Stimulated activated CD8-positive, alpha-beta memory T cell treated with anti-CD3 and anti-CD28 coated beads, Interleukin-4, amount 100 ng/mL, for 48 hours (primary cell): ENCODE measurements at places on chromosomes 6 and 20.

GRCh38 chr6:14412026-14412425 is 294.5 kb downstream of the CD83 start:
- DNase-seq = no peak

GRCh38 chr6:100228834-100229441 is 234.9 kb upstream of the MCHR2 start:
- peak; percentile 70 for DNase-seq

DNA sequence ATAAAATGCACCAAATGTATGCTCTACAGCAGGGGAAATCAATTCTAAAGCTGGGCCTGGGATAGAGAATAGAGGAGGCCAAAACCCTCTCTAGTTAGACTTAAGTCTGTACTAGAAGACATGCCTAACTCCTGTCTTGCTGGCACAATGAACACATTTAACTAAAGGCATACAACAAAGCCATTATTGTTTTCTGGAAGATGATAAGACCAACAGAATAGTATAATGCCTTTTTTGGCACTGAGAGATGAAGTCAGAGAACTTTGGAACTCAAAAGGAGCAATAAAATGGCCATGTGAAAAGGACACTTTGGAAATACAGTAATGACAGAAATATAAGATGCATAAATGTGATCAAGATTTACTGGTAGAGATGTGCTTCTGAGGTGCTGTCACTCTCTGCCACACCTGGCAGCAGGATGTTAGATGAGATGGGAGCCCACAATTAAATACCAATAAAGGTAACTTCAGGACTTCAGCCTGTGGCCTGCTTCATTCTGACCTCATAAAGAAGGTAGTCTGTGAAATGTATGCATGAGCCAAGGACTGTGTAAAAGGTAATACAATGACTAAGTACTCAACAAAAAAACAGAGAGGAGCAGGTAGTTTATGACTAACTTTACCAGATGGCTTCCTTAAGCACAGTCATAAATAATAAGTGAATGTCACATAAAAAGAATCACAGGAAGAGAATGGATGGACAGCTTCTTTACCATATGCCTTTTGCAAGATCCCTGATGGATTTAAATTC is 333.4 kb downstream of the BCKDHB start:
- no peak for DNase-seq

DNA sequence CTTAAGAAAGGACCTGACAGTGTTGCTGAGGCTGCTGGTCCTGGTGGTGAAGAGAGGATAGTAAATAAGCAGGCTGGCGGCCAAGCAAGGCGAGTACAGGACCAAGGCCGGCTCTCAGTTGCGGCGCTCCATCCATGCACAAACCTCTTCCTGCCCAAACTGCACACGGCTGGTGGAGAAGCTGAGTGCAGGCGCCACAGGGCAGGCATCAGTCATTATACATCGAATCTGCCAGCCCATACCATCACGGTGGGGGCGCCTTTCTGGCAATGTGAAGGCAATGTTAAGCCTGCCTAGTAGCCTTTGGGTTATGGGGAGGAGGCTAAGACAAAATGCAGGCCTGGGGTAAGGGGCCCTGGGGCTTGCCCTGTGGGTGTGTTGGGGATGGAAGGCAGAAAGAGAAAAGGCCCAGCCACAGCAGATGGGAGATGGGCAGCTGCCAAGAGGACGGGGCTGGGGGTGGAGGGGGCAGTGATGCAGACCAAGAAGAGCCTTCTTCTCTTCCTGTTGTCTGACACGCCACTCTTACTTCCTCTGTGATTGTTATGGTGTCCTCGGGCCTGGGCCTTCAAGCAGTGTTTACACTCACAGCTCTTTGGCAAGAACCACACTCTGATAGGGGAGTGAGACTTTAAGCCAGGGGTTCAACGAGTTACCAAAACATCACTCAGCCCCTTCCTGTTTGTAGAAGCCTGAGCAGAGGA is 20.3 kb upstream of the KCNK16 start:
- no peak for DNase-seq

DNA sequence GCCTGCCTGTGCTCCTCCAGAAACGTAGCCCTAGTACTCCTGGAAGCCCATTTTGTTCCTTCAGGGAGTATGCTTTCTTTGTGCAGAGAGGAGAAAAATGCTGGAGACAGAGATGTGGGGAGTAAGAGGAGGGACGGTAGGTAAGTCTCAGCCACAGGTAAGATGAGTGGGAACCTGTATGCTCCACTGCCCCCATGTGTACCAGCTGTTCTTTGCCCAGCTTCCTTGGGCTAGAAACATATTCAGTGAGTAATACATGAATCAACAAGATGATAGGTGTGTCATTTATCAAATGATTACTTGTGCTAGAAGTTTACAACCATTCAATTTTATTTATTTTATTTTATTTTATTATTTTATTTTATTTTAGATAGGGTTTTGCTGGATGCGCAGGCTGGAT is 13.6 kb upstream of the CEP85L start:
- no peak for DNase-seq

DNA sequence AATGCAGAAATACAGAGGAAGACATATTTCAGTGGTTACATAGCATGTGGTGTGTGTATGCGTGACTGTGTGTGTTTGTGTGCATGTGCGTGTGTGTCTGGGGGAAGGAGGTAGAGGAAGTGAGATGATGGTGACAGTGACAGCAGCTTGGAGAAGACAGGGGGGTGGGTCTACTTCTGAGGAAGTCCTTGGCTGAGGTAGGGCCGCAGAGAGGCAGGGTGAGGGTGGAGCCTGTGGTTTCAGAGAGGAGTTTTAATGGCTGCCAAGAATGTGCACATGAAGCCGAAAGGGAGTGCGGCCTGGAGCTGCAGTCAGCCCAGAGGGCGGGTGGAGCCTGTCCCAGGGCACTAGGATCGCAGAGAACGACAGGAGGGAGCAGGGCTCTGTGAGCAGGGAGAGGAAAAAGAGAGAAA is 22.7 kb upstream of the RNF24 start:
- peak; percentile 78 for DNase-seq

DNA sequence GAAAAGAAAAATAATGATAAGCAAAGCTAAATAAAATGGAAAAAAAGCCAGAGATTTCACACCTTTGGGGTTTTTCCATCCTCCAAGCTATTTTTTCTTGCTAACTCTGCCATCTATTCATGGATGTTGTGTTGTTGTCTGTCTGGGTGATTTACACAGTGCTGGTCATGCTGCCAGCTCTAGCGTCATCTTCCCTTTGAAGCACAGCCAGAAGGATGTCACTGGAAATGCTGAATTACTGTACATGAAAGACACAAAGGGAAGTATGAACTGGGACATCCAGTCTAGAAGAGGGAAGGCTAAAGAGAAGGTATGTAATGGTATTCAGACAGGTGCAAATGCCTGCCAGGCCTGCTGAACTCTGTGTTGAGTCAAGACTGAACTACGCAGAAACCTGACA is 241.9 kb upstream of the STXBP5 start:
- no peak for DNase-seq
